ENCODE measurements at places on chromosomes 5 and 9.

DNA sequence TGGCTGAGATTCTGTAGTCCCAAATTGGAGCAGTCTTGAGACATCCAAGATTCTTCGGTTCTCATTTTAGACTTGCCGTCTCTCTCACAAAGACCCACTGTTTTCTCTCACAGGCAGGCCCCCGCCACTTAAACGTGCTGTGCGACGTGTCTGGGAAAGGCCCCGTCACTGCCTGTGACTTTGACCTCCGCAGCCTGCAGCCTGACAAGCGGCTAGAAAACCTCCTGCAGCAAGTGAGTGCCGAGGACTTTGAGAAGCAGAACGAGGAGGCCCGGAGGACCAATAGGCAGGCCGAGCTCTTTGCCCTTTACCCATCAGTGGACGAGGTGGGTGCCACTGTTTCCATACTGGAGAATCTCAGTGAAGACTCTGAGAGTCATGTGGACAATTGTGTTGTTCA, 97.2 kb downstream of the DOCK8 start:
- DNase-seq: no peak

GRCh38 chr5:159199780-159200179, 9.6 kb downstream of the RNF145 start:
- DNase-seq: no peak

DNA sequence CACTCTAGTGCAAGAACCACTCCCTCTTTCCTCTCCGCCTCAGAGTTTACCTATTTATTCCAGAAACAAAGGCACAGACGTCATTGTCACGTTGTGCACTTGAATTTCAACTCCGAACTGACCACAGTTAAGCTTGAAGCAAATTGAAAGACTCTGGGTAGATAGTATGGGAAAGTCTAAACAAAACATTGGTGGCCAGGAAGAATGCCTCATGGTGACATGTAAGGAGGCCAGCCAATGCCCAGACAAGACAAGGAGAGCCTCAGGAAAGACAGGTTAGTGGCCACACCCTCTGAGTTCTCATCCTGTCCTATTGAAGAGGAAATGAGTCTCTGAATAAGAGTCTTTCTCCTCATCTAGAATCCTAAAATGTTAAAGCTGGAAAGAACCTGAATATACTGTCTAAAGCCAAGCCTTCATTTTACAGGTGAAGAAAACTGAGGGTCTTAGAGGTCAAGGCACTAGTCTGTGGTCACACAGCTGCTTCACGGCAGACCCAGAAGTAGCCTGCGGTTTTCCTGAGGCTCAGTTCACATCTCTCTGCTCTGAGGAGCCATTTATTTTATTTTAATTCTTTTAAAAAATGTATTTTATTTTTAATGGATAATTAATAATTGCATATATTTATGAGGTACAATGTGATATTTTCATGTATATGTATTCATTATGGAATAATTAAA, 30.2 kb downstream of the ZFAND5 start:
- no peak for DNase-seq

GRCh38 chr5:99025298-99026045, 96.7 kb upstream of the CHD1 start:
- no peak for DNase-seq

- DNase-seq: no peak
Measured at GRCh38 chr5:32270946-32271345, 41.8 kb downstream of the MTMR12 start.

GRCh38 chr5:123358751-123359150, 64.5 kb downstream of the CEP120 start:
- DNase-seq: no peak

DNA sequence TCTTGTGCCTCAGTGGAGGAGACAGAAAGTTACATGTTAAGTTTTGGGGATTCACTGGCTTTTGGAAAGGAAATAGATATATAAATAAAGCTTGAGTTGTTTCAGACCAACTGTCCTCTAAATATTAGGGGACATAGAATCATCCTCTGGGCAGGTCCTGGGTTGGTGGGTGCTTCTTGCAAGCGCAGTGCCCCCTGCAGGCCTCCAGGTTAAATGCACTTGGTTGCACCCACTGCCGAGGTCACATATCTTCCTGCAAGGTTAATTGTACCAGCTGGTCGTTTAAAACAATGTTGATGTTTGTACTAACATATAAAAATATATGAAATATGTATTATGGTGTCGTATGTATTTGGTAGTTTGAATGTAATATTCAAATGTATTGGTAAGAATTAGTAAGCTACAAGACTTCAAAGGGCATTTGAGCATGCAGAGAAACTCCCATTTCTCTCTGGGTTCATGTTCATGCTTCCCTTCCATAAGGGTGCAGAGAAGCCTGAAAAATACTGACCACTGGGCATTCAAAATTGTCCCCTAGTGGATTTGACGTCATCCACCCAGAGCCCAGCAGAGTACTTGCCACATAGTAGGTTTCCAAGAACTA, 87.0 kb downstream of the ZNF618 start:
- peak; percentile 50 for DNase-seq

DNA sequence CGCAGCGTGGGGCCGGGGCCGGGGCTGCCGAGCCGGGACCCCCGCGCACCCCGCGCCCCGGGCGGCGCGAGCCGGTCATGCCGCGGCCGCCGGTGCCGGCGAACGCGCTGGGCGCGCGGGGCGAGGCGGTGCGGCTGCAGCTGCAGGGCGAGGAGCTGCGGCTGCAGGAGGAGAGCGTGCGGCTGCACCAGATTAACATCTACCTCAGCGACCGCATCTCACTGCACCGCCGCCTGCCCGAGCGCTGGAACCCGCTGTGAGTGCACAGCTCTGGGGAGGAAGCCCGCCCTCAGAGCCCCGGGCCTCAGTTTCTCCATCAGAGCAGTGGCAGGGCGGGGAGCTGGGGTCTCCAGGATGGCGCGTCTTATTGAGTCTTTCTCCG, 335 bp downstream of the GALNT12 start:
- no peak for DNase-seq
